T-helper 1 cell (primary cell): ENCODE measurements at places on chromosomes 7 and 10.

DNA sequence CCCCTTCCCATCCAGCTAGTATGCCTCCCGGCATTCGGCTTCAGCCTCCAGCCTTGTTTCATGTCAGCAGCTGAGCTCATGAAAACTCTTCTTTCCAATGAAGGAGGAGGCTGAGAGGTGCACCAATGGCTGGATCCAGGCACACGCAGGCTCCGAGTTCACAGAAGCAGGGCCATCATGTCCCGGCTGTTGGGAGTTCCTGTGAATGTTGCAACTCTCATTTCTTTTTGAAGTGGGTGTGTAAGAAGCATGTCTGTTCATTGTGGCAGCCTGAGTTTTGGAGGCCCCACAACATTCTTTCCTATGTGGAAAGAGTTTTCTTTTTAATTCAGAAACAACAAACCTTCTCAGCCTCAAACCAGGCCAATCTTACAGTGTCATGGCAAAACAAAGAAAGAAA lies 89.7 kb downstream of the PTPRE start:
- no peak for DNase-seq

DNA sequence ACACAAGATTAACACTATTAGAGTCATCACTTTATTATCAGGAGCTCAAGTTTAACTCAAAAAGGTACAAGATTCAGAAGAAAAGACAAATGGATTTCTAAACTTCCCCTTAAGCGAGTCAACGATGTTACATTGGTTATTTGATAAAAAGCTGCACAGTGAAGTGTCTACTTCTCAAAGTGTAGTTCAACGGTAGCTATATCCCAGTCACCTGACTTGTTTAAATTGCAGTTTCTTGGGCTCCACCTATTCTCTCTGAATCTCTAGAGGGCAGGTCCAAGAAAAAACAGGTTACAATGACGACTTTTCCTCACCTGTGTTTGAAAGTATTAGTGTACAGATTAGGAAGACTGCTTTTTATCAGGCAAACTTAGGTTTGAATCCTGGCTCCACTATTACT lies 16.6 kb downstream of the MINDY3 start:
- no peak for DNase-seq

DNA sequence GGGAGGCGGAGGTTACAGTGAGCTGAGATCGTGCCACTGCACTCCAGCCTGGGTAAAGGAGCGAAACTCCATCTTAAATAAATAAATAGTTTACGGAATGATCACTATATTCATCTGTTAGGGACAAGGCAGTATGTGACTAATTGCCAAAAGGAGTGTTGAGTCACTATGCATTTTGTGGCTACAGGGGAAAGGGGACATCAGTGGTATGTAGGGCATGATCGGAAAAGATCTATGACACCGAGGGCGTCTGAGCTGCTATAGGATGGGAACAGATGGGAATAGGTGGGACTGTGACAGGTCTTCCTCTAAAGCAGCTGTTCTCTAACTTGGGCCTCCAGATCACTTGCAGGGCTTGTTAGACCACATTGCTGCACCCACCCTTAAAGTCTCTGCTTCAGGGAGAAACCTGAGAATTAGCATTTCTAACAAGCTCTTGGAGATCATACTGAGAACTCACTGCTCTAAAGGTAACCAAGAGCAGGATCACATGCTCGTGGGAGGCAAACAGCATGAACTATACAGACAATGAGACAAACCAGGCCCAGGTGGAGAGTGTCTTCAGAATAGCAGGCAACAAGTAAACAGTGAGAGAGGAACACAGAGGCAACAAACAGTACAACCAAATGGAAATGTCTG lies 65.1 kb upstream of the ITGA8 start:
- no peak for DNase-seq

GRCh38 chr10:75049316-75050148 lies 61.9 kb upstream of the SAMD8 start:
- no peak for DNase-seq

GRCh38 chr10:103894441-103894864 lies 23.5 kb downstream of the STN1 start:
- no peak for DNase-seq
